ENCODE measurements at places on chromosomes 4 and X.

DNA sequence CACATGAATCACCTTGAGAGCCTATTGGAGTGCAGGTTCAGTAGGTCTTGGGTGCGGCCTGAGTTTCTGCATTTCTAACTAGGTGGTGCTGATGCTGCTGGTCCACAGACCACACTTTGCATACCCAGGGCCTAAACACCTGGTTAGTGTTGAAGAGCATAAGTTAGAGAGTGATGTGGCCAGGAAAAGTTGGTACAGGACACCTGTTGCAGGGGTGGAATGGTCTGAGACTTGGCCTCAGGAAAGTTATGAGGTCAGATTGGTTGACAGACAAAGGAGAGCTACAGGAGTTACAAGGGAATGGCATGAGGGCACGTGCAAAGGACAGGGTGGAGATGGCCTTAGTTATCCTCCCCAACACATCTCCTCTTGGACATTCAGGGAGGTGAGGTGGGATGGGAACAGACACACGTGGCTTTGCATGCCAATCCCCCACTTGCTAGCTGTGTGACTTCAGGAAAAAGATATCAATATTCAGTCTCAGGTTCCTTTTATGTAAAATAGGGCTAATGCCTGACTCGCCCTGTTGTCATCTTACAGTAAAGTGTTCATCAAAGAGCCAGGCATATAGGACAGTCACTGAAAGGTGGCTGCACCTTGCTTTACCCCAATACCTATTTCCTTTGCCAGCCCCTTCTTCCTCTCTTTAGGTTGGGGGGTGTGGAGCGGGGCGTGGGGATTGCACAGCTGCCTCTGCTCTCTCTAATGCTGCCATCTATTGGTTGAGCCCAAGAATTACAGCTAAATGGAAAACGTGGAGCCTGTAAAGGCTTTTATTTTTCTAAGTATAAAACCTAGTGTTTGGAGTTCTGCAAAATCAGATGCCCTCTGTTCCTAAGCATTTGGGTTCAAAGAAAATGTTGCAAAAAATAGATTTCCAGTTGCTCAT is 47.5 kb downstream of the ATG4A start:
- DNase-seq = no peak

- DNase-seq = no peak
These were observed 8.1 kb upstream of the JAKMIP1 start for GRCh38 chr4:6208416-6208815.

GRCh38 chrX:25154168-25154567 is 138.4 kb upstream of the ARX start:
- DNase-seq = no peak

- no peak for DNase-seq
These were observed 152.2 kb downstream of the MGST2 start for GRCh38 chr4:139817657-139818452.

DNA sequence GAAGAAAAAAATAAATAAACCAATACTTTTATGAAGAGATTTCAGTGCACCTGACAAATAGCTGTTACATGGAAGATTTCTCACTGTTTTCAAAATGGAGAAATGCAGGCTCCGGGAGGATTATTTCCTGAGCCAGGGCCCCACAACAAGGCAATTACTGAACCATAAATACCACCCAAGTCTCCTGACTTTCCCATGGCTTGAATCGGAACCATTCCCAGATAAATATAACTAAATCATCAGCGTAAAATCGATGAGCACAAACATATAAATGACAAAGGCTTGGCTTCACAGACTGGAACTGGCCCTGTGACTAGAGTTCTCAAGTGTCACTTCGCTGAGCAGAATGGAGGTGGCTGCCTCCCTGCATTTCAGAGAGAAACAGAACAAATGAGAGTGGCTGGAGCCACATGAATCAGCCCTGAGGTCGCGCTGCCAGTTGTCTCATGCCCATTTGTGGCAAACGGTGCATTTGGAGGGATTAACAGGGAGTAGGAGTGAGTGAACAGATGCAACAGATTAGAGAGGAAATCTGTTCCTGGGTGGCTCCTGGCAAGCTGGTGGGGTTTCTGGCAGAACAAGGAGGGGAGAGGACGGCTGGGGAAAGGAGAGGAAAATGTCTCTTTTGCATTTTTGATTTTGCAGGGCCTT is 57.3 kb upstream of the STIM2 start:
- DNase-seq = no peak

DNA sequence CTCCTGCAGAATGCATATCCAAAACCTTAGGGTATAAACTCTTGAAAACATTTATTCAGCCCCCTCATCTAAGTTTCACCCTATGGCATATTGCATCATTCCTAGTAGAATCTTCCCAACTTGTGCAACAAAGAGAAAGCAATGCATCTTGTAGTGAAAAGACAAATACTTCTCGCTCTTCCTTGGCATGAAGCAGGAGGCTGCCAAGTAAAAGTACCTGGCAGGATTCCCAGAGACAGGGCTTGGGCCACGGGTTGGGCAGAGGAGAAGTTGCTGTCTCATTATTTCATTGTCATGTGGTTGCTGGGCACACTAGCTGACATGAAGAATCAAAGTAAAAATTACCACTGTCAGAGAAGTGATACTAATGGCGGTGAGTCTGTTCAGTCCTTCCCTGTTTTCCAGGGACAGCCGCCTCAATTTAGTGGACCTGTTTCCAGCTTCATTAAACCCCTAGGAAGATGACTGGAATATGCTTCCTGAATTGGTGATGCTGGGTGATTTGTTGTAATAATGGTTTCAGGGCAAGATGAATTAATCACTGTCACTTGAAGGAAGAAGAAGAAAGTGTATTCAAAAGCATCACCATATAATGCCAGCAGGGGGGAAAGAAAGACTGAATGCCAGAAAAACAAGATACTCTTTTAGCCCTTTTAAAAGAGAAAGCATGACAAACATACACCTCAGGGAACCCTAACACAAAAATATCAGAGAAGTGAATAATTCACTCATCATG is 380.5 kb upstream of the IGFBP7 start:
- DNase-seq = no peak

- DNase-seq = no peak
These were observed 93.3 kb downstream of the AKAP4 start for GRCh38 chrX:50107470-50107869.

DNA sequence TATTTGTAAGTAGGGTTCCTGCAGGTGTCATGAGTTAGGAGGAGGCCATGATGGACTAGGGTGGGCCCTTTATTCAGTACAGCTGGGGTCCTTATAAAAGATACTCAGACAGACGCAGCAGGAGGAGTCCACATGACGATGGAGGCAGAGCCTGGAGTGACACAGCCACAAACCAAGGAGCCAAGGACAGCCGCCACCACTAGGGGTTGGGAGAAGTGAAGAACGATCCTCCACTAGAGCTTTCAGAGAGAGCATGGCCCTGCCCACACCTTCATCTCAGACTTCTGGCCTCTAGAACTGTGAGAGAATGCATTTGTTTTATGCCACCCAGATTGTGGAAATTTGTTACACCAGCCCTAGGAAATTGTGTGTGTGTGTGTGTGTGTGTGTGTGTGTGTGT is 31.1 kb downstream of the JAKMIP1 start:
- DNase-seq = no peak

DNA sequence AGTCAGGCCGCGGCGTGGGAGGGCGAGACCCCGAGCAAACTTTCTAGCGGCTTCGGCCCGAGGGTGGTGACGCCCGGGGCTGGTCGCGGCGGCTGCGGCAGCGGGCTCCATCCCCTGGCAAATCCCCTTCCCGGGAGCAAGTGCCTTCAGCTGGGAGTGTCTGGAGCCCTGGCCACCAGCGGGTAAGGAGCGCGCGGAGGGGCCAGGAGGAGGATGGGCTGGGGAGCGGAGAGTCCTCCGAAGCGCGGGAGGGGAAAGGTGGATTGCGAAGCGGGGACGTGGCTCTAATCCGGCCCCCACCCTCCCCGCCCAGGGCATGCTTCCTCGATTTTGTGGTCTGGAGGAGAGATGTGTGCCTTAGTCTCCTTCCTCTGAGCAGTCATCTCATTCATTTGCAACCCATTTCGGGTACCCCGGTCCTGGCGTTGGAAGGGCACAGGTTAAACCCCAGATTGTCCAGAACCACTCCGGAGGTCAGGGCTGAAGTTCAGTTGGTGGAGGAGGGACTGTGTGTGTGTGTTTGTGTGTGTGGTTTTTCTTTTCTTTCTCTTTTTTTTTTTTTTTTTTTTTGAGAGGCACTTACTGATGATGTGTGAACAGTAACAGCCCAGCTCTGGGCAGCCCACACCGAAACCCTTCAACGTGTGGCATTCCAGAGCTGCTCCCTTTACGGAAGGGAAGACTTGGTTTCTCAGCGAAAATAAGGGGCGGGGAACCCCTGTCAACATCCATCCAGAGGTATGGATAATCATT is 516 bp downstream of the SGMS2 start:
- DNase-seq = no peak

GRCh38 chr4:113639326-113639725 is 122.2 kb downstream of the CAMK2D start:
- DNase-seq = no peak

- no peak for DNase-seq
These were observed 269.3 kb downstream of the ACTRT1 start for GRCh38 chrX:127782904-127783303.

GRCh38 chr4:53421791-53422190 is 44.4 kb downstream of the FIP1L1 start:
- no peak for DNase-seq

DNA sequence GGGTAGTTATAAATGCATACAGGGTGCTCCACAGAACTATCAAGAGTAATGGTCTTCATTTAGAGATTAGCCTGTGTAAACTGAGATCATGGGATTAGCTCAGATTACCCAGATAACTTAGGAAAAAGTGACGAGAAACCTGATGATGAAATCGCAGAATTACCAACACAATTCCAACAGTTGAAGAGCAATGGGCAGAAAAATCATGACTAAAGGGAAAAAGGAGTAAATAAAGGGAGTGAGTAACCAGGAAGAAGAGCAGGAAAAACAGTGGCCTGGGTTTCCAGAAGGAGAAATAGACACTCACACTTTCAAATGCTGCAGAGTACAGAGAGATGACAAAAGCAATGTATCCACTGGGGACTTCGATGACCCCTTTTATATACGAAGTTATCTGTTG is 817.3 kb downstream of the TRIML1 start:
- no peak for DNase-seq

GRCh38 chr4:53620956-53621355 is 29.7 kb upstream of the LNX1 start:
- DNase-seq = no peak

- no peak for DNase-seq
These were observed 3.1 kb downstream of the PDGFC start for GRCh38 chr4:156968479-156968984.

Measured in activated CD4-positive, alpha-beta T cell treated with anti-CD3 and anti-CD28 coated beads, Interleukin-2, amount 50 U/mL, for 24 hours (primary cell).